Endothelial cell of coronary artery (primary cell): ENCODE measurements at places on chromosomes 11 and 22. TPM values are rescaled to one million over a fixed set of nuclear protein-coding genes. Genes with fewer than 3 reads are reported as not detected.

The SLCO2B1 gene
- total RNA-seq, result 0.09 and 1.2 TPM in 2 replicates

The EFEMP2 gene
- total RNA-seq, result 31.4 and 48.0 TPM in 2 replicates

The OR52E8 gene
- total RNA-seq, result not detected in 2 replicates

The RDX gene
- 164 and 191 TPM in 2 replicates for total RNA-seq

The TSSK2 gene
- total RNA-seq, result not detected in 2 replicates

The HSPB2 gene
- 0.28 TPM in 1 of 2 replicates, not detected in the other for total RNA-seq

The TPBGL gene
- total RNA-seq, result under 0.01 TPM in 1 of 2 replicates, not detected in the other

The OR5A1 gene
- total RNA-seq, result not detected in 2 replicates

The PTPRJ gene
- 6.0 and 11.8 TPM in 2 replicates for total RNA-seq
